ENCODE measurements at places on chromosomes 16 and 17.
A peak's percentile ranks its signal among the peaks of the same experiment; 100 is the strongest.

- no peak for DNase-seq
Observed at GRCh38 chr17:74677558-74678466, 34.9 kb downstream of the CD300LF start.

- DNase-seq: no peak
Observed at GRCh38 chr16:69663846-69664245, 62.5 kb downstream of the NQO1 start.

GRCh38 chr16:11636172-11636721 lies 32.0 kb upstream of the SNN start:
- peak; percentile 70 for DNase-seq

- DNase-seq: no peak
Observed at GRCh38 chr16:11067697-11068141, 123.4 kb downstream of the CLEC16A start.

- DNase-seq: no peak
Observed at GRCh38 chr16:88424587-88425235, 28.4 kb upstream of the ZFPM1 start.

- peak; percentile 72 for DNase-seq
Observed at GRCh38 chr17:75105126-75106080, 4.4 kb upstream of the ARMC7 start.

DNA sequence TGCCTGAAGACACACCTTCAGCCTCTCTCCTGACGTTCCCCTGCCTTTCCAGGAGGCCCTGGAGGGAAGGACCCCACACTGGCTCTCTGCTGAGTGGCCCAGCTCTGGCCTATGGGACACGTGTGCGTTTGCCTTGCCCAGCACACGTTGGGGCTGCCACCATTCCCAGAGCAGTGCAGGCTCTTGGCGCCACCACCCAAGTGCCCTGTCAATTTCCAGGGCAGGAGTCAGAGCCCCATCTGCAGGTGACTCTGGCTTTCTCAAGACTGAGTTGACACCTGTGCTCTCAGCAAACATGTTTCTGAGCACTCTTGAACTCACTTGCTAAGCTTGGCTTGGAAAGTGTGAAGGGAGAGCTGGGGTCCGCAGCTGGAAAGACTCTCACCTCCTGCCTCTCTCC lies 4.7 kb upstream of the IRF8 start:
- DNase-seq: no peak

GRCh38 chr17:67770539-67770938 lies 52.8 kb downstream of the NOL11 start:
- DNase-seq: no peak

DNA sequence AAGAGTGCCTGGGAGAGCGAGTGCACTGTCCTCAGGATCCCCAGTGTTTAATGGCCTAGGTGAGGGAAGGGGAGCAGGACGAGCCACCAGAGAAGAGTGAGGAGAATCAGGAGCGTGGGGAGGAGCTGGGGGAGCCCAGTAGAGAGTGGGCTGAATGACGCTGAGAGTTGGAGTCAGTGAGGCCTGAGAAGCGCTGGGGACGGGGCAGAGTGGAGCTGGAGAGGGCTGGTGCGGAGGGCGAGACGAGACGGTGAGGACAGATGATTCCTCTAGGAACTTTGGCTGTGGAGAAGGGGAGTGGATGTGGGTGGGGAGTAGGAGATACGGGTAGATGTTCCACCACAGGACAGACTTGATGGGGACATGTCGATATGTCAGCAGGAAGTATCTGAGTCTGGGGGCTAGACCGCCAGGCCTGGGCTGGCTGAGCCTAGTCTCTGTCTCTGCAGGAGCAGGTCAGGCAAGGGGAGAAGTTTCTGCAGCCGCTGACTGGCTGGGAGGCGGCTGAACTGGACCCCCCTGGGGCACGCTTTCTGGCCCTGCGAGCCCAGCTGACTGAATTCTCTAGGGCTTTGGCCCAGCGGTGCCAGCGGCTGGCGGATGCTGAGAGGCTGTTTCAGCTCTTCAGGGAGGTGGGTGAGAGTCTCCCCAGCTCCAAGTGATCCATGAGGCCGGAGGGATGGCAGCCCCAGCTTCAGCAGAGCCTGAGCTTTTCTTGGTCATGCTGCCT lies 4.7 kb downstream of the PLEKHG4 start:
- DNase-seq: no peak

- no peak for DNase-seq
Observed at GRCh38 chr16:75089486-75090202, 26.9 kb downstream of the LDHD start.

DNA sequence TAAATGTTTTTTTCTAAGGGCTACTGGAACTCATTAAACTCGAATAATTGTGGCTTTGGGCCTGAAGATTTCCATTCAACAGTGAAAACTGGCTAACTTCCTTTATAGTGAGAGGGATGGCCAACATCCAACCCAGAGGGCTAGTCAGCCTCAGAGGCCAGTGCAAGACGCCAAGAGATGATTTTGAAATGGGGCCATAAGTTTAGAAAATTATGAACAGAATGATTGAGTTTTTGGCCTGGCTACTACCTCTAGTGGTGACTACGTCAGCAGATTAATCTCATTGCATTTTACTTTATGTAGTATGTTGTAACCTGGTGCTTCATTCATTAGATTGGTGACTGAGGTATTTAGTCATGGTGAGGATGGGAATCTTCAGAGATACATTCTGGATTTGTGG lies 28.4 kb downstream of the HAPSTR1 start:
- DNase-seq: no peak

- peak; percentile 88 for DNase-seq
Observed at GRCh38 chr17:49556223-49556943, 19.3 kb upstream of the NXPH3 start.

- DNase-seq: no peak
Observed at GRCh38 chr16:19666477-19666876, 51.5 kb downstream of the KNOP1 start.

GRCh38 chr16:73206151-73206707 lies 158.3 kb upstream of the ZFHX3 start:
- DNase-seq: no peak

- DNase-seq: peak; percentile 58
Observed at GRCh38 chr17:20010099-20010863, 1.1 kb downstream of the SPECC1 start.

- peak; percentile 37 for DNase-seq
Observed at GRCh38 chr16:30585022-30585399, 486 bp downstream of the ZNF785 start.

All from neural progenitor cell (in vitro differentiated cells).